Activated naive CD8-positive, alpha-beta T cell treated with anti-CD3 and anti-CD28 coated beads, Interleukin-2, amount 10 ng/mL, durations not matched to agents 7 days and 5 days (primary cell): ENCODE measurements at places on chromosomes 1 and 21. TPM values are rescaled to one million over a fixed set of nuclear protein-coding genes. Genes with fewer than 3 reads are reported as not detected.

DNA sequence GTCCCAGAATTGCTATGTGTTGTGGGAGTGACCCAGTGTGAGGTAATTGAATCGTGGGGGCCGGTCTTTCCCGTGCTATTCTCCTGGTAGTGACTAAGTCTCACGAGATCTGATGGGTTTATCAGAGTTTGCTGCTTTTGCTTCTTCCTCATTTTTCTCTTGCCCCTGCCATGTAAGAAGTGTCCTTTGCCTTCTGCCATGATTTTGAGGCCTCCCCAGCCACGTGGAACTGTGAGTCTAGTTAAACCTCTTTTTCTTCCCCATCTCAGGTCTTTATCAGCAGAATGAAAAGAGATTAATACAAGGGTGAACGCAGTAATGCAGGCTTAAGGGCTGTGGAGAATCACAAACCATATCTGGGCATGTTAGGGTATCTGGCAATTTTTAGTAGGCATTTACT is 624.0 kb downstream of the USP25 start:
- DNase-seq: no peak

HYI gene
- 21.3 TPM for total RNA-seq

DNA sequence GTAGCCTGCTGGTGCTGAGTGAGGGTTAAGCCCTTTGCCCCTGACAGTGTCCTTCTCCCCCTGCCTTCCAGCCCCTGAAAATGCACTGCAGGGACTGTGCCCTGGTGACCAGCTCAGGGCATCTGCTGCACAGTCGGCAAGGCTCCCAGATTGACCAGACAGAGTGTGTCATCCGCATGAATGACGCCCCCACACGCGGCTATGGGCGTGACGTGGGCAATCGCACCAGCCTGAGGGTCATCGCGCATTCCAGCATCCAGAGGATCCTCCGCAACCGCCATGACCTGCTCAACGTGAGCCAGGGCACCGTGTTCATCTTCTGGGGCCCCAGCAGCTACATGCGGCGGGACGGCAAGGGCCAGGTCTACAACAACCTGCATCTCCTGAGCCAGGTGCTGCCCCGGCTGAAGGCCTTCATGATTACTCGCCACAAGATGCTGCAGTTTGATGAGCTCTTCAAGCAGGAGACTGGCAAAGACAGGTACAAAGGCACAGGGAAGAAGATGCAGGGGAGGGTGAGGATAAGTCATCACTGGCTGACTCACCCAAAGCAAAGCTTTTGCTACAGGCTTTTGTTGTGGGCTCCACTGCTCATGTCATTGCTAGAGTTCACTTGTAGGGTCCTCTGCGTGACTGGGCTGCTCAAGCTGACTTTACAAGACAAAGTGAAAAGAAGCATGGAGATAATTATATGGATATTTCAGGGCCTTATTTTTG is 174.9 kb downstream of the PIGK start:
- no peak for DNase-seq

- no peak for DNase-seq
These were observed 482.9 kb upstream of the USP24 start for GRCh38 chr1:55697997-55698535.

DNA sequence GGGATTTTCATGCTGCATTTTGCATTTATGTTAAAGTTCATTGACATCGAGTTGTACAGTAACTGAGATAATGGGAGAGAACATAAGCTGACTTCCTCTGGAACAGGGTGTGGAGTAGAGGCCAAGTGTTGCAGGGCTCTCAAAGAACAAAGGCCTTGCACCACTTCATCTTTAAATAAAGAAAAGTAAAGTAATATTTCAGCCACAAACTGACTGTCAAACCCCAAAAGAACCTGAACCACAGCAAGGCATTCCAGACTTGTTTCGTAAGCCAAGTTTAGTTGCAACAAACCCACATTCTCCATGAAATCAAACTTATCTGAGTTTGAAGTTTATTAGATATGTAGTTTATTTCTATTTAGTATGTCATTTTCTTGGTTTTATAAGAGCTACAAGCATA is 19.1 kb upstream of the HMGCS2 start:
- DNase-seq: no peak

DNA sequence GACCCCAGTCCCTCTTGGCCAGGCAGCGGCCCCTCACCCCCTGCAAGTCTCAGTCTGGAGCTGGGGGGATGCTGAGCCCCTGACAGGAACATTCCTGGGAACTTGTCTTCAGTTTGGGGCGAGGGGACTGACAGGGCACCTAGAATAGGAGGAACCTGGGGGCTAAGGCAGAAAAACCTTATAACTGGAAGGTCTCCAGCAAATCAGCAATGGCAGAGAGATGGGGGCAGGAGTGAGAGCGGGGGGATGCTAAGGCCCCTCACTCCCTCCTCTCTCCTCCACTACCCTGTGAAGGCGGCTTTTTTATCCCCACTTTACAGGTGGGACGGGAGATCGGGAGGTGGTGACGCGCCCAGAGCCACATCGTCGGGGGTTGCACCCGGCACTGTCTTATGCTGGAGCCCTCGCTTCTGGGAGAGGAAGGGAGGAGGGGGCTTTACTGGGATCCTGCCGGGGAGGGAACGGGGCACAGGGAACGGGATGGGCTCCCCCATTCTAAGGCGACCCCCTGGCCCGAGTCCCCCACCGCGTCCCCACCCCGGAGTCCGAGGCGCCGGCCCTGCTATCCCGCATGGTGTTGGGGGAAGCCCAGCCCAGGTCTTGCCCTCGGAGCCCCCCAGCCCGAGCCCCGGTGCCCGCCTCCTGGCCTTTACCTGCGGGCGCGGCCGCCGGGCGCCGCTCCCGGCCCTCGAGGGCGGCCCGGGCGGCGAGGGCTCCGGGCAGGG is 456 bp downstream of the COL8A2 start:
- DNase-seq: no peak

DNA sequence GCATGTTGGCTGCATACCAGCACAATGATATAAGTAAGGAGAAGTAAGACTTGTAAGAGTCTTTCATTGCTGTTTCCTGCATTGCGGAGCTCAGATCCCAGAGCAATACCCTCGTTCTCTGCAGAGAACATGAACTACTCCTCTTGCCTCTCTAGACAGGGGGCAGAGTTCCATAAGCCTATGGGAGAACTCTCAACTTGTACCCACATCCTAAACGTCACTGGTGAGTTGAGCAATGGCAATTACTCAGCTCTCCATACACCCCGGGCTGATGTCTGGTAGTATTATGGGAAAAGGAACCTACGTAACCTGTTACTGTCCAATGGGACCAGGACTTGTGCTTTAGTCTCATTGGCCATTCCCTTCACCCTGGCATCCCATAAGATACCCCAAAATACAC is 27.3 kb upstream of the ZNF496 start:
- DNase-seq: no peak

- no peak for DNase-seq
These were observed 8.0 kb downstream of the NOL9 start for GRCh38 chr1:6546326-6546725.

GRCh38 chr1:65866439-65866838 is 73.7 kb downstream of the PDE4B start:
- no peak for DNase-seq

GRCh38 chr1:150976401-150976821 is 1.8 kb upstream of the CERS2 start:
- DNase-seq: no peak

TEX38 gene
- not detected for total RNA-seq

- DNase-seq: no peak
These were observed 24.1 kb upstream of the MYCL start for GRCh38 chr1:39925721-39926342.

- peak; percentile 65 for DNase-seq
These were observed 63.9 kb upstream of the EFHD2 start for GRCh38 chr1:15345705-15346345.

DNA sequence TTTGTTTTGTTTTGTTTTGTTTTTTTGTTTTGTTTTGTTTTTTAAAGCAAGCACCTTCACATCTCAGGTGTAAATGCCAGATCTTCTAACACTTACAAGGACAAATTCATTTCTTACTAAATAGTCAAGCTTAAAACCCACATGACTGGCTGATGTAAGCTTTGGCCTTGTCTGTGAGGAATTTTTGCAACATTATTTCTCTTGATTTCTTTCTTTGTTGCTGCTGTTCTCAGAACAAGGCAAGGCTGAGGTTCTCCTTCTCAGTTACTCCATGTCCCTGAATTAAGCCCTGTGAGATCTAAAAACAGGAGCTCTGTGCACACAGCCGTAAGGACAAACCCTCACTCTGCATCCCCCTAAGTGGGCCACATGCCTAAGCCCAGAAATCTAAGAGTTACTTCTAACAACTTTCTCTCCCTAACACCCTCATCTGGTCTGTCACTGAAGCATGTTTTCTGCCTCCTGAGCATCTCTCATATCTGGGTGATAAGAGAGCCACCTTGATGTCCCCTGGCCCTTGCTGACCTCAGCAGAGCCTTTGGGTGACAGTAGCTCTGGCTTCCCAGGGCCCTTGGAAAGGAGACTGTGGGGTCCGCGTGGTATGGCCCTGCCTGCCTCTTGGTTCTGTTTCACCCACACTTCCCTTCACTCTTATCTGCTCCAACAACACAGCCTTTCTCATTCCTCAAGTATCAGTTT is 81.2 kb upstream of the HOOK1 start:
- no peak for DNase-seq

- no peak for DNase-seq
These were observed 164.9 kb upstream of the ADGRL2 start for GRCh38 chr1:81635816-81636215.

CELSR2 gene
- total RNA-seq: 6.3 TPM

PYHIN1 gene
- 44.6 TPM for total RNA-seq

GRCh38 chr1:169931795-169932231 is 38.1 kb upstream of the SCYL3 start:
- no peak for DNase-seq

- no peak for DNase-seq
These were observed 99.8 kb upstream of the C1orf21 start for GRCh38 chr1:184287001-184287400.

GRCh38 chr1:178266113-178266512 is 172.2 kb downstream of the RASAL2 start:
- DNase-seq: no peak
